ENCODE measurements at places on chromosomes 7 and 10.
A peak's percentile ranks its signal among the peaks of the same experiment; 100 is the strongest.

DNA sequence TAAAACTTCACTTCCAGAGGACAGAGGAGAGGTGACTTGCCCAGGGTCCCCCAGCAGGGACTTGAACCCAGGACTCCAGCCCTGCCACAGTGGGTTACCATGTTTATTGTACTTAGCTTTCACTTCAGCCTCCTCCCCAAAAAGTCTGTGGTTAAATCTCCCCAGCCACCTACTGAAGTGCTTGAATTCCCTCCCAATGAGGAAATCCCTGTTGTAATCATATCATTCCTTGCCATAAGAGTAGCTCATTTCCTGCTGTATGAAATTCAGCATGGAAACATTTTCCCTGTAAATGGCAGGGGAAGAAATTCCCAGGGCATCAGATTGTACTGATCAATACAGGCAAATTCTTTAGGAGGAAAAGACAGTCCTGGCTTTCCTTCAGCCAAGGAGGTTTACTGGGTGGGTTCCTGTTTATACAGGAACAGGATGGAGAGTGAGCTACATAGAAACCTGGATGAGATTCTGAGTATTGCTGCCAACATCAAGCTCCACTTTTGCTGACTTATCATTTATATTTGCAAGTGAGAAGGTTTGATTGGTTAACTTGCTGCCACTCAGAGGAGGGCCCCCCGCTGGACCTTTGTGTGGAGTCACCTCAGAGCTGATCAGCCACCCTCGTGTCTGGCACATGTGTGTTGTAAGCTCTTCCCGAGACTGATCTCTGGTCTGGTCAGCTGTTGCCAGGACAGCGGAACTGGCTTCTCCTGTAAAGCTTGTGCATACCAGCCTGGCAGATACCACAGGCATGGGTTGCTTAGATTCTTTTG lies 16.4 kb upstream of the PDZD8 start:
- peak; percentile 47 for DNase-seq

GRCh38 chr7:124761164-124761715 lies 4.4 kb downstream of the GPR37 start:
- DNase-seq, result no peak

- no peak for DNase-seq
Measured at GRCh38 chr10:117268907-117269306, 28.0 kb downstream of the SLC18A2 start.

GRCh38 chr7:158111049-158111751 lies 476.4 kb downstream of the PTPRN2 start:
- no peak for DNase-seq

- DNase-seq, result no peak
Measured at GRCh38 chr10:25933653-25934608, at the start of gene MYO3A. Gene MYO3A, plus strand, starts transcription at chr10:25934229. Its CDS starts 17,882 bp downstream, at chr10:25952111.

GRCh38 chr10:10600004-10600403 lies 417.7 kb upstream of the CELF2 start:
- no peak for DNase-seq

DNA sequence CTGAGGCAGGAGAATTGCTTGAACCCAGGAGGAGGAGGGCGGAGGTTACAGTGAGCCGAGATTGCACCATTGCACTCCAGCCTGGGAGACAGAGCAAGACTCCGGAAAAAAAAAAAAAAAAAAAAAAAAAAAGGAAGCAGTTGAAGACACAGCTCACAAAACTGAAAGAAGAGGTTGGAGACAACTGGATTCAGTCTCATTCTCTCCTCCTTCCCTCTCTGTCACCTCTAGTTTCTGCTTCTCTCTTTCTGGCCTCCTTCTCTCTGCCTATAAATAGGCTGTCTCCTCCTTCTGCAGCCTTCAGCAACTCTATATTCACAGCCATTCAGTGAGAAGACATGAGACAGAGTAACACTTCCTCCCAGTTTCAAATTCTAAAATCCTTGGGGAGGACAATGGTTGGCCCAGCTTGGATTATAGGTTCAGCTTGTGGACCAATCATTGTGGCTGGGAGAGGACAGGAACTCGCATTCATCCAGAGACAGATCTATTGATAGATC lies 125.6 kb upstream of the HABP2 start:
- no peak for DNase-seq

- no peak for DNase-seq
Measured at GRCh38 chr10:29590915-29591650, 43.7 kb downstream of the SVIL start.

GRCh38 chr7:96167424-96167823 lies 154.5 kb downstream of the SLC25A13 start:
- no peak for DNase-seq

DNA sequence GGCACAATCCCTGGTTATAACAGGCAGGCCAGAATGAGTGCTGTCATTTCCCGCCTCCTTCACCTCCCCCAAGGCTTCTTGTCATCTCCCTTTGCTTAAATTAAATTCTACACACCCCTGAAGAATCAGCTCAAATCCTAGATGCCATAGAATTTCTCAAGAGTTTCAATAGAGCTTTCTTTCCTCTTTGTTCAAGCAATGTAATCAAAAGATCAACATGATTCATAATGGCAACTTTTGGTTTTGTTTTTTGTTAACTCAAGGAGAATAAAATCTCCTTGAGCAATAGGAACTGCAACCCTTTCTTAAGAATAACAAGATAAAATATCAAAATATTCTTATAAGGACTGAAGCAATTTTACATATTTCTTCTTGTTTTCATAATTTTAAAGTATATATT lies 180.8 kb upstream of the CDK1 start:
- no peak for DNase-seq

- DNase-seq, result peak; percentile 23
Measured at GRCh38 chr7:93985101-93985500, 19.1 kb downstream of the BET1 start.

DNA sequence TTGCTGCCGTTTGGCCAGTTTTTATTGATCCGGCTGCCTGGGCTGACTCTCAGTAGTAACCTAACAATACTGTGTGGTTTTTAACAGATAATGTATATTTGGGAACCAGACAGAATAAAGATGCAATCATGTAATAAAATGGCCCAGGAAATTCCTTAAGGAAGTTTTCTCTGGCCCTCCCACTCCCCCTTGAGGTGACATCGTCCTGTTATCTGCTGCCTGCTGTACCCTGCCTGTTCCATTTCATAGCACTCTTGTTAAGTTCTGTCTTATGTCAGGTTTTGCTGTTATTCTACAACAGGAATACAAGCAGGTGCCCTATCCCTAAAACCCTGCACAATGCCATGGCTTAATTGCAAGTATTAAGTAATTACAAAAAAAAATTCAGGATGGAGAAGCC lies 12.5 kb downstream of the ITGB8 start:
- DNase-seq, result no peak

DNA sequence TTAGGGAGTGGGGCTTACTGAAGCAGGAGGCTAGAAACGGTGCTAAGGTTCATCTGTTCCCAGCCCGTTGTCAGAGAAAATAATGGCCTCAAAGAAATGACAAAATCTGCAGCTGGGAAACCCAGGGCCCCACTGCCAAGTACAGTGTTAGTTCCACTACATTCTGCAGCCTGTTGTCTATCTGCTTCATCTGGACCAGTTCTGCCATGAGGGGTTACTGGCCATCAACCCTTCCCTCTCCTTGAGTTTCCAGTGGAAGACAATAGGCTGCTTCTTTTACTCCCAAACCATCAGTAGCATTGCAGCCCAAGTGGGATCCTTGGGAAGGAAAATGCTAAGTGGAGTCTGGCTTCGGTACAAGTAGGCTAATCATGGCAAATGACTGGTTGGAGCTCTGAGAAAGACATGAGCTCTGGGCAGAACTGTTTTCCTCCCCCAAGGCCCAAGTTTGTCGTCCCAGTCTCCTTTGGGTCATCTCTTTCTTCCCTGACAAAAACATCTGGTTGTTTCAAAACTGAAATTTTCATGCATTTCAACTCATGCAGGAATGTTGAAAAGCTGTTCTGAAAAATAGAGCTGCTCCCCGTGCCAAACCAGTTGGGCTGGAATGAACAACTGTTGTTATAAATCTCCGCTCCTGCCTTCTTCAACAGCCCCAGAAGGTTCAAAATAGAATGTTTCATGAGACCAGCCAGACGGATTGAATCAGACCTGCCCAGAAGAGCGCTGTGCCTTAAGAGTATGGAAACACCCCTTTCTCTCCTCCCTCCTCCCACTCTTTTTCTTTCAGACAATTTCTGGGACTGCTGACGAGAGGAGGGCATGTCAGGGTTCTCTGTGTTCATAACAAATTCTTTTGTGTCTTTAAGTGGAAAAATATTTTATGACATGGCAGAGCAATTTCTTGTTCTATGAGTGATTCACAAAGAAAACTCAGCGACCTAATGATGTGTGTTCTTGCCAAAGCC lies 116.6 kb downstream of the RAB18 start:
- peak; percentile 97 for DNase-seq

GRCh38 chr7:77667459-77668086 lies 28.7 kb upstream of the RSBN1L start:
- DNase-seq, result no peak

GRCh38 chr7:24786306-24786705 lies 29.0 kb upstream of the GSDME start:
- no peak for DNase-seq

- peak; percentile 27 for DNase-seq
Measured at GRCh38 chr7:137316648-137317353, 26.7 kb downstream of the PTN start.

- peak; percentile 22 for DNase-seq
Measured at GRCh38 chr10:22550732-22551131, 163.6 kb downstream of the PIP4K2A start.

DNA sequence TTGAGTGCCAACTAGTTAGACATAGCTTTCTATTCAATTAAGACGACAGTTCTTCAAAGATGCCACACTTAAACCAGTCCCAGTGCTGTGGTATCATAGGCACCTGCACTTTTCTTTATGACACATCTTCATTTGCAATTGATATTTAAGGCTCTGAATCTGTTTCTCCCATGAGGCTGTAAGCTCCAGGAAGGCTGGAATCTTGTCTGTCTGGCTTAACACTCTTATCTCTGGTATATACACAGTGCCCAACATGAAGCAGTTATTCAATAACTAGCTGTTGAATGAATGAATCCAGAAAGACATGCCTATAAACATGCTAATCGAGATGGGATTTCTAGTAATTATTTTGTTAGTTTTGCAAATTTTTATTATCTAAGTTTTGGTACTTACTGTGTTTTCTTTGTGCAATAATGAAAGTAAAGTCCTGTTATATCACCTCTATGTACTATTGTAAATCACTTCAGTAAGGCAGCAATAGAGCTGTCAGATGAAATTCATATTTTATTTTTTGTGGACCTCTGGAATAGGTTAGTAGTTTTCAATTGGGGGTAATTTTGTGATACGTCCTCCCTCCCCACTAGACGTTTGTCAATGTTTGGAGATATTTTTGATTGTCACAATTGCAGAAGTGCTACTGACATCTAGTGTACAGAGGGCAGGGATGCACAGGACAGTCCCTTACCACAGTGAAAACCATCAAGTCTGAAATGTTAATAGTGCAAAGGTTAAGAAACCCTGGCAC lies 51.3 kb upstream of the STEAP4 start:
- DNase-seq, result no peak

DNA sequence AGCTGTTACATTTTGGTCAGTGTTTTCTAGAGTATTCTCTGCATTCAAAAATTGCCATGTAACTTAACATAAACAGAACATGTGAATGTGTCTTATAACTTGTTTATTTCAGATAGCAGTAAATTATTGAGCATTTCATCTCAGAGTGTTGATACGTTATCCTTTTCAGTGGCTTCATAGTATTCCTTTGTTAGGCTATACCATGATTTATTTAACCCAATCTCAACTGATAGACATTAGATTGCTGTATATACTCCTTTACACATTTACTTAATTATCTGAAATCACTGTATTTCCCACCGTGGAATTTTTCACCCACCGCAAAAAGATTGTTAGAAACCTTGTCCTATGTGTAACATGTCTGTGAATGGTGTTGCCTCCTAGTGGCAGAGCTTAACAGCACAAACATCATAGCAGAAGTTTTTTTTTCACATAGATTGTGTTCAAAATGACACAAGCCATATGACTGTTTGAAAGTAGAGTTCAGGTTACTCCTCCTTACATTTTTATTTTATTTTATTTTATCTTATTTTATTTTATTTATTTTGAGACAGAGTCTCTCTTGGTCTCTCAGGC lies 21.4 kb downstream of the SLF2 start:
- DNase-seq, result no peak

- peak; percentile 27 for DNase-seq
Measured at GRCh38 chr7:45682836-45683555, 108.8 kb downstream of the ADCY1 start.

- DNase-seq, result peak; percentile 63
Measured at GRCh38 chr7:77315182-77315591, 101.0 kb downstream of the GSAP start.

DNA sequence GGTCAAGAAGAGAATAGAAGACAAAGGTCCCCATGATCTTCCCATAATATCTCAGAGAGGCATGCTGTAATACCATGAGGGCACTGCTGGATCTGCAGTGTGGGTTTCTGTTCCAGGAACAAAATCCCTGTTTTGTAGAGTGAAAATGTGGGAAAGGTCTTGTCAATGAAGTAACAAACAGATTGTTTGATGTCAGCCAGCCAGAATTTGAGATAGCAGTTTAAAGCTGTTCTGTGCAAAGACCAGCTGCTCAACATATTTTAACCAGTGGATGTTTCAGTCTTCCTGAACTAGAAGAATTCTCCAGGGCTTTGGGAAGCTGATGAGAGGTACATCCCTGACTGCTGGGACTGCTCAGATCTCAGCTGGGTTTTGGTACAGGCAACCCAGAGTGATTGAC lies 1012.5 kb downstream of the DNAJB9 start:
- DNase-seq, result no peak

GRCh38 chr7:39317896-39318295 lies 248.3 kb upstream of the YAE1 start:
- no peak for DNase-seq

DNA sequence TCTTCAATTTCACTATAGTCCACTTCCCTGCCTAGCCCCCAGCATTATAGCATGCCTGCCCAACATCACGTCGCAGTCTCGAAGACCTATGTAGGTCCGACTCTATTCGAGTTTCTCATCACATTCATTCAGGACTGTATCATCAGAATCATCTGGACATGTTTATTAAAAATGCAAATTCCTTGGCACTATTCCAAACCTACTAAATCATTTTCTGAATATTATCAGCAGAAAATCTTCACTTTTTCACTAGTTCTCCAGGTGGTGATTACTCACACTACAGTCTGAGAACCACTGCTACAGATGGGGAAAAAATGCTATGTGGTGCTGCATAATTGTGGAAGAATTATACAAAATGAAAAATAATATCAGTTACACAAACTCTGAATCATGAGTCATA lies 29.3 kb upstream of the ETV1 start:
- DNase-seq, result peak; percentile 19

DNA sequence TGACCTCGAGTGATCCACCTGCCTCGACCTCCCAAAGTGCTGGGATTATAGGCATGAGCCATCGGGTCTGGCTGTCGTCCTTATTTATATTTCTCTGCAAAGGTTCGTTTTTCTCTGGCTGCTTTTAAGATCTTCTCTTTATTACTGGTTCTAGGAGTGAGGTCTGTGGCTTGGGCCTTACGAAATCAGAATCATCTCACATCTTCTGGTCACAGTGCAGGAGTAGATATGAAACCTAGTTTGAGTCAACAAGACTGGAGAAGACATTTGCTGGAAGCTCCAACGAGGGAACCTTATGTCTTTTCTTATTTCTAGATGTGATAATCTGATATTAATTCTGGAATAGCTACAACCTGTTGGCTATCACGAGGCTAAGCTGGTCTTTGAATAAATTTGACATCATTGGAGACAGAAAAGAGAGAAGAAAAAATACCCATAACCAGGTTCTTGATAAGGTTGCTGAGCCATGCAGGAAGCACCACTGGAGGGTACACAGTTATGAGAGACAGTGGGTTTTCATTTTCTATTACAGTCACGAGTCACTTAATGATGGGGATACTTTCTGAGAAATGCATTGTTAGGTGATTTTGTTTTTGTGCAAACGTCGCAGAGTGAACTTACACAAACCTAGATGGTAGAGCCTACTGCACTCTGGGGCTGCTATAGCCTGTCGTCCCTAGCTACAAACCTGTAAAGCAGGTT lies 25.6 kb upstream of the IL15RA start:
- no peak for DNase-seq
